ENCODE measurements at places on chromosomes 2 and 18.

GRCh38 chr2:132951008-132951714, 281.2 kb upstream of the LYPD1 start:
- no peak for DNase-seq

- DNase-seq, result no peak
These were observed 53.3 kb upstream of the TUBA3E start for GRCh38 chr2:130251535-130251872.

- no peak for DNase-seq
These were observed 23.9 kb downstream of the IAH1 start for GRCh38 chr2:9498210-9498609.

DNA sequence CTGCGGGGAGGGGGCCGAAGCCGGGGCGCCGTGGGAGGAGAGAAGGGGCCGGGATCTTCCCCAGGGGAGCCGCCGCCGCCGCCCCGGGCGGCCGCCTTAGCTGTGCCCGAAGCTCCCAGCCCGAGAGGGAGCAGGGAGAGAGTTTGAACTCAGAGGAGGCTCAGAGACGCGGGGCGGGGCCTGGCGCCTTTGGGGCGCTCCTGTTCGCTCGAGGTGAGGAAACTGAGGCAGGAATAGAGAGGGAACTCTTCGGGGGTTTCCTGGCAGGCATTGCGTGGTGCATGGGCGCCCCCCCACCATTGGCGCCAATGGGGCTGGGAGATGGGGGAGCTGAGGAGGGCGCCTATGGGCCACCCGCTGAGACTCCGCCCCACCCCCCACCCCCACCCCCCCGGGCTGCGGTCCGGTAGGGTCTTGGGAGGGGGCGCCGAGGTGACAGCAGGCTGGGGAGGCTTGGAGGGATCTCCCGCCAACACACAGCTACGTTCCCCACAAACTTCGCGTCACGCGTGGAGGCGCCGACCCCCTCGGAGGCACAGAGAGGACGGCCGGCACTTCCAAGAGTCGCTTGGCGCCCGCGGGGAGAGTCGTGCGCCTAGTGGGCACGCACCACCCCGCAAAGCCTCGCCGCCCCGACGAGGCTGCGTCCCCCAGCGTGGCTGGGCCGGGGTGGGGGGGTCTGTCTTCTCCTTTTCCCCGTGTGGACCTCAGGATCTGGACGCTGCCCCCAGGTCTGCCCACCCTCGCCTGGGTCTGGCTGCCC, 680 bp downstream of the CTDSP1 start:
- DNase-seq, result peak; percentile 57

GRCh38 chr2:168534926-168535325, 78.9 kb downstream of the CERS6 start:
- no peak for DNase-seq

GRCh38 chr18:49017813-49018553, 67.2 kb upstream of the SMAD7 start:
- DNase-seq, result no peak

DNA sequence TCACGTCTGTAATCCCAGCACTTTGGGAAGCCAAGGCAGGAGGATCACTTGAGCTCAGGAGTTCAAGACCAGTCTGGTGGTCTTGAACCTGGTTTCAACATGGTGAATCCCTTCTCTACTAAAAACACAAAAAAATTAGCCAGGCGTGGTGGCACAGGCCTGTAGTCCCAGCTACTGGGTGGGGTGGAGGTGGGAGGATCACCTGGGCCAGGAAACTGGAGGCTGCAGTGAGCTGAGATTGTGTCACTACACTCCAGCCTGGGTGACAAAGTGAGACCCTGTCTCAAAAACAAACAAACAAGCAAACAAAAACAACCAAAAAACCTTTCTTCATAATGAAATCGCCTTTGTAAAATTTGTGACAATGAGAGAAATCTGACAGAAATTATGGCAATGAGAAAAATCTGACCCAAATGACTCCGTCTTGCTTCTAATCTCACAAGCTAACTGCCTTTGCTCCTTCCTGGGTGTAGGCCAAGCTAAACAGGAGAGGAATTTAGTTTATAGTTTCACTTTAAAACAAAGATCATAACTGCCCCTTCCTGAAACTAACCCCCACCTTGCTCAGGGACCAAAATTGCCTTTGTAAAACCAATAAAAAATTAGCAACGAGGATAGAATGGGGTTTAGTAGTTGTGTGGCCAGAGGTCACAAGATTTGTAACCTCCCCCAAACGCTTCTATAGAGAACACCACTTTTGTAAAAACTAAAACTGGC, 60.7 kb upstream of the KIF5C start:
- DNase-seq, result no peak

DNA sequence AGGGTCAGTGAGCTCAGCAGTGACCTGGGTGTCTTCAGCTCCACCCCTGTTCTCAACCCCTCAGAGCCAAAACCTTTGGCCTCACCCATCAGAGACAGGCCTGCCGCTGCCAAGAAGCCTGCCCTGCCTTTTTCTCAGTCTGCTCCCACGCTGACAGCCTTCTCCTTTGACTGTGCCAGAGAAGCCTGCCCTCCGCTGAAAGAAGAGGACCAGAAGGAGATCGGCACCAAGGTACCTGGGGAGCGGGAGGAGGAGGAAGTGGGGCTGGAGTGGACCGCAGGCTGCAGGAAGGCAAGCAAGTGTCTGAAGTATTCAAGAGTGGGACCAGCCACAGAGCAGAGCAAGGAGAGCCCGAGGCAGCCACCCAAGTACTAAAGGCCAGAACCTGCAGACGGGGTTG, 33.2 kb downstream of the TOGARAM2 start:
- no peak for DNase-seq

- DNase-seq, result no peak
These were observed 129.7 kb downstream of the PKP4 start for GRCh38 chr2:158586491-158586890.

- no peak for DNase-seq
These were observed 16.4 kb downstream of the TNFRSF11A start for GRCh38 chr18:62341473-62341872.

- peak; percentile 14 for DNase-seq
These were observed 32.3 kb upstream of the MBP start for GRCh38 chr18:77164763-77165485.

DNA sequence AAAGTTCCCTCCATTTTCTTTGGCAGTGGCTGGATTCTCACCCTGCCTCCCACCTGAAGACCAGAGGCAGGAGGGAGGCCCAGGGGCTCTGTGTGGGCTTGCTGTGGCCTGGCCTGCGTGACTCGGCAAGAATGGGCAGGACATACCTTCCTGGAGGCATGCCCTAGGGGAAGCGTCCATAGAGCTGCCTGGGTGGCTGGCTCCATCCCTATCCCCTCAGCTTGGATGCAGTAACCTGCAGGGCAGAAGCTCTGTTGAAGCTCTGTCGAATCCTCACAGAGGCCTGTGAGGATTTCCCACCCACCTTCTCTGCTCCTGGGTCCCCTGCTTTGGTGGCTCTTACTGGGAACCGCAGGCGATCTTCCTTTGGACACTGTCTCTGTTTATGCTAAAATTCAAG, 1.3 kb upstream of the PRSS56 start:
- no peak for DNase-seq

- no peak for DNase-seq
These were observed 63.6 kb upstream of the TTC21B start for GRCh38 chr2:166017208-166017607.

DNA sequence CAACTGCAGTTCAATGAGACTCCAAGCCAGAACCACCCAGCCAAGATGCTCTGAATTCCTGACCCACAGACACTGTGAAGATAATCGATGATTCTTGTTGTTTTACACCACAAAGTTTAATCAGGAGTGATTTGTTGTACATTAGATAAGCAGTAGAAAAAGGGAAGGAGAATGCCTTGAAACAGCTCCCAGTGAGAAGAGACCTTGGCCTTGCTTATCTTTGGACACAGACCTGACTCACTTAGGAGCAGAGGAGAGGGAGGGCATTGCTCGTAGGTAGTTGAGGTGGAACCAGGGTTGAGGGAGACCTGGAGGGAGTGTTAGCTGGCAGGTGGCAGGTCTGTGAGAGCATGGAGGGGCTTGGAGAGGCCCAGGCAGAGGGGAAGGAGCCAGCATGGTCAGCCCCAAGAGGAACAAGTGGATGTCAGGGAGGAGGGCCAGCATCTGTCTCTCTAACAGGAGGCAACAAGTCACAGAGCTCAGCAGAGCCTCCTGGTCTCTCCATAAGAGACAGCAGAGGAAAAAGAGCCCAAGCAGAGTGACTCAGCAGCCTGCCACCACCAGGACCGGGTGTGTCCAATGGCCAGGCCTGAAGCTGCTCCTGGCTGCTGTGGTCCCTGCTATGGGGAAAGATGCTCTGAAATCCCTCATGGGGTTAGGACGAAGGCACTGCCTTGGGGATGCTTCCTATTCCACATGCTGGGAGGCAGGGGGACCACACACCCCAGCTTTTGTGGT, 161.6 kb upstream of the CAPN13 start:
- DNase-seq, result peak; percentile 4

DNA sequence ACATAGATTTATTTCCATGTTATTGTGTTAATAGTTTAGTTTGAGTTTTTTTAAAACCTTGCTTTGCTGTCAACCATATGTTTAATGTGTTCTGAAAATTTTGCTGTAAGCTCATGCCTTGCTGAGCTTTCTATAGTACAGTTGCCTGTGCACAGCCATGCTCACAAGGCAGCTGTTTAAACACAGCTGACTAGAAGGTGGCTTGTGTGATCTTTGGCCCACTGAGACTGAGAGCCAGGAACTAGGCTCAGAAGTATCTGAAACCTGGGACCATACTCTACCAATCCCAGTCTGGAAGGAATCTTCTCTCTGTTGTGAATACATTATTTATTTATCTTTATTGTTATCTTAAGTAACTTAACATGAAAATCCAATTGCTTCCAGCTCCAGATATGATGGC, 350.5 kb downstream of the KIAA1328 start:
- no peak for DNase-seq

DNA sequence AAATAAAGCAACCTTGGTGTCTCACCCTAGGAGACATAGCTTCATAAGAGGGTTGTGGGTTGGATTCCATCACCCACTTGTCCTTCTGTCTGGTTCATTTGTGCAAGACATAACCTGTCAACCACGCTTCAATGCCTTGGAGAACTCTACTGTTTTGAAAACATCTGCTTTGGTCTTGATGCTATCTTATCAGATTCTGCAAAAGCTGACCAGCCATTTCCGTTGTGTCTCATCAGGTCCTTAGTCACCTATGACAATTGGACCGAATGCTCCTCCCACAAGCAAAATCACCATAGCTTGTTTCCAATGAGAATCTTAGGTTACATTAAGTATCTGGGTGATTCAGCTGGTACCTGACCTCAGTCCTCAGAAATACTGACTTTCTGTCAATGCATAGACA, 35.4 kb downstream of the STAT4 start:
- DNase-seq, result peak; percentile 16

DNA sequence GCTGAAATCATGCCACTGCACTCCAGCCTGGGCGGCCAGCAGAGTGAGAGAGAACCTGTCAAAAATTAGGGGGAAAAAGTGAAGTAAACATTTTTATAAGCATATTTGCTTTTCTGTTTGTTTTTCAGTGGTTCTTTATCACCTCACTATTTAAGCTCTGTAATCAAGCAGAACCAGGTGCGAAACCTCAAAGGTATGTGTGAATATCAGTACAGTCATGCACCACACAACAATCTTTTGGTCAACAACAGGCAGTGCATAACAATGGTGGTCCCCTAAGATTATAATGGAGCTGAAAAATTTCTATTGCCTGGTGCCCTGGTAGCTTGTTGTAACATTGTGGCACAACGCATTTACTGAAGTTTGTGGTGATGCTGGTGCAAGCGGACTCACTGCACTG, 167.4 kb upstream of the STON1 start:
- DNase-seq, result no peak

GRCh38 chr2:44522846-44523245, 161.1 kb downstream of the CAMKMT start:
- DNase-seq, result no peak

- DNase-seq, result no peak
These were observed 198.0 kb upstream of the NCKAP5 start for GRCh38 chr2:133766164-133766832.

GRCh38 chr2:149597668-149598326, 10.2 kb upstream of the MMADHC start:
- peak; percentile 69 for DNase-seq

DNA sequence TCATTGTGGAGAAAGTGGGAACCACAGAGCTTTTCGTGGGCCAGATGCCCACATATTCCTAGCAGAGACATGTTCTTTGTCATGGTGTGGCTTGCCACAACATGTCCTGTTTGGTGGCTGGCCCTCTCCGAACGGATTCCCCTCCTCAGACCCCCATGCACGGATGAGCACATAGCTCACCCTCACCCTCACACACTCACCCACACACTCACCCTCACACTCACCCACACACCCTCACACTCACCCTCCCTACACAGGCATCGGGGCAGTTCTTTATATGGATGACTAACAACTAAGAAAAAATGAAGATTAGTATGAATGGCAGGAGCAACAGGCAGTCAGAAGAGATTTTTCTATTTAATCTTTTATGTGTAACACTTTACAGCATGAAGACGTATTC, 149.9 kb downstream of the ZNF236 start:
- no peak for DNase-seq

DNA sequence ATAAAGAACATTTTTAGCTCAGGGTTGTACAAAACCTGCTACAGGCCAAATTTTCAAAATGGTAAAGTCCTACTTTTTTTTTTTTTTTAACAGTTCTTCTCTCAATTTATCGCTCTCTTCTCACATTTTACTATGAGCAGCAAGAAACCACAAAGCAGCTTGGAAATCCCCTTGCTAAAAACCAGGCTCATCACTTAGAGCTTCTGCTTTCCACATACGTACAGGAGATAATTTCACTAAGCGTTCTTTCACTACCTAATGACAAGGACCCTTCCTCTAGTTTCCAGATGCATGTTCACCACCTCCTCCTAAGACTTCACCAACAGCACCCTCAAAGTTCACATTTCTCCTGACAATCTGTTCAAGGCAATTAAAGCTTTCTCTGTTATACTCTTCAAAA, 294.9 kb upstream of the CYRIA start:
- DNase-seq, result no peak

DNA sequence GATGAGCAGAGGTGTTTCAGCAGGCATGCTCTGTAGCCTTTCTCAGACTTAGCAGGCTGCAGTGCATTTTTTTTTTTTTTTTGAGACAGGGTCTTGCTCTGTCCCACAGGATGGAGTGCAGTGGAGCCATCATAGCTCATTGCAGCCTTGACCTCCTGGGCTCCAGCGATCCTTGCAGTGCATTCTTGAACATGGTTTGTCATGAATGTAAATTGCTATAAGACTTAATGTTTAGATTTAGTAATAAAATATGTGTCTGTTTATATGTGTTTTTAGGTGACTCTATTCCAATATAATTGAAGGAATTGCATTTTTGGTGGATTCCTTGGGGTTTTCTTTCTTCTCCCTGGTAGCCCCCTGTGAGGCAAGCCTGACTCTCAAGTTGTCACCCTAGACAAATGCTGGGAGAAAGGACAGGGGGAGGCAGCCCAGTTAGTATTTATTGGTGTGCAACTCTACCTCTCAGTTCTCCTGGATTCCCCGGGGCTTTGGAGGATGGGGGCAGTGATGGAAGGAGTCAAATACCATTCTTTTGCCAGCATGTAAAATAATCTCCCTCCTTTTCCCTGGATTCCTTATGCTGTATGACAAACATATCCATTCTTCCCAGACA, 22.7 kb downstream of the LYPD6B start:
- DNase-seq, result no peak
